ENCODE measurements at places on chromosomes 7 and 10.

- DNase-seq, result no peak
Observed at GRCh38 chr7:130292682-130293257, at the start of gene CPA4. Gene CPA4, plus strand, starts transcription at chr7:130293161. Its CDS starts 20 bp downstream, at chr7:130293181.

GRCh38 chr10:14604181-14605142 lies 170.2 kb downstream of the FAM107B start:
- no peak for DNase-seq

- no peak for DNase-seq
Observed at GRCh38 chr7:28470344-28470743, 58.0 kb downstream of the CREB5 start.

DNA sequence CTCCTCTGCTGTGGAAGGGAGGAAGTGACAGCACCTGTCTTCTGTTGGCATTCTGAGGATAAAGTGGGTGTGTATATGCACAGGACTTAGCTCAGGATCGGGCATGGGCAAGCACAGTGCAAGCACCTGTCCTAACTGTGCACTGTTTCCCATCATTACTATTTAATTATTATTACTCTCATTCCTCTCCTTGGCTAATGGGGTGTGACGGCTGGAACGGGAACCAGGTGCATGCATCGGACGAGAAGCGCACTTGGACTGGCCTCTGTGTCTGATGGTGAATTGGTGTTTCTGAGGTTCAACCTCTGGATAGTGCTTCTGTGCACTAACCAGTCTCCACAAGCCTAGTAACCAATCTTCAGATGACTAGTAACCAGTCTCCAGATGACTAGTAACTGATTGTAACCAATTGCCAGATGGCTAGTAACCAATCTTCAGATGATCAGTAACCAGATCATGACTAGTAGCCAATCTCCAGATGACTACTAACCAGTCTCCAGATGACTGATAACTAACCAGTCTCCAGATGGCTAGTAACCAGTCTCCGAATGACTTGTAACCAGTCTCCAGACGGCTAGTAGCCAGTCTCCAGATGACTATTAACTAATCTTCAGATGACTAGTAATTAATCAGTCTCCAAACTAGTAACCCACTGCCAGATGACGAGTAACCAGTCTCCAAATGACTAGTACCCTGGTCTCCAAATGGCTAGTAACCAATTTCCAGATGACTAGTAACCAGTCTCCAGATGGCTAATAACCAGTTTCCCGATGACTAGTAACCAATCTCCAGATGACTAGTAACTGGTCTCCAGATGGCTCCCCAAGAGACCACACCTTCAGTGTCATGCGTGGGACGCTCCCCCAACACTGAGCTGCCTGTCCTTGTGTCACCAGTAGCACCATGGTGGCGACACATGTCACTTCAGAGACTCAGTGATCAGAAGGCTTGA lies 85.8 kb downstream of the PAXIP1 start:
- DNase-seq, result no peak

- DNase-seq, result no peak
Observed at GRCh38 chr7:114789871-114790311, 132.0 kb upstream of the MDFIC start.

DNA sequence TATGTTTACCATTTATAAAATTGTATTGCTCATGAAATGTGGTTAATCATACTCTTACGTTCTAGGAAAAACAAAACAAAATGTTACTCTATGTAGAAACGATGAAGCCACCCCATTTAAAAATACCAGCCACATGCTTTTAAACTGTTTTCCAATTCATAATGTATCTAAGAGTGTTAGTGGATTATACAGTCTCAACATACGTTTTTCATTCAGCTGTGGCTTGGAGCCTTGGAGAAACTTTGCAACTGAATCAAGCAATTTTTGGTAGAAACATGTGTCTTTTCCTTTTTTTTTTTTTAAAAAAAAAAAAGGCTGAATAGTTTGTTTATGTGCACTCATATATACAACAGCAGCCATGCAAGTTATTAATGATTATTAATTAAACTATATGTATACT lies 378.0 kb upstream of the SEMA3D start:
- DNase-seq, result no peak

- DNase-seq, result no peak
Observed at GRCh38 chr7:137696988-137697387, 149.8 kb downstream of the DGKI start.

- no peak for DNase-seq
Observed at GRCh38 chr7:88597941-88598425, 161.5 kb upstream of the ZNF804B start.

GRCh38 chr7:141541375-141541774 lies 9.8 kb upstream of the AGK start:
- DNase-seq, result no peak

DNA sequence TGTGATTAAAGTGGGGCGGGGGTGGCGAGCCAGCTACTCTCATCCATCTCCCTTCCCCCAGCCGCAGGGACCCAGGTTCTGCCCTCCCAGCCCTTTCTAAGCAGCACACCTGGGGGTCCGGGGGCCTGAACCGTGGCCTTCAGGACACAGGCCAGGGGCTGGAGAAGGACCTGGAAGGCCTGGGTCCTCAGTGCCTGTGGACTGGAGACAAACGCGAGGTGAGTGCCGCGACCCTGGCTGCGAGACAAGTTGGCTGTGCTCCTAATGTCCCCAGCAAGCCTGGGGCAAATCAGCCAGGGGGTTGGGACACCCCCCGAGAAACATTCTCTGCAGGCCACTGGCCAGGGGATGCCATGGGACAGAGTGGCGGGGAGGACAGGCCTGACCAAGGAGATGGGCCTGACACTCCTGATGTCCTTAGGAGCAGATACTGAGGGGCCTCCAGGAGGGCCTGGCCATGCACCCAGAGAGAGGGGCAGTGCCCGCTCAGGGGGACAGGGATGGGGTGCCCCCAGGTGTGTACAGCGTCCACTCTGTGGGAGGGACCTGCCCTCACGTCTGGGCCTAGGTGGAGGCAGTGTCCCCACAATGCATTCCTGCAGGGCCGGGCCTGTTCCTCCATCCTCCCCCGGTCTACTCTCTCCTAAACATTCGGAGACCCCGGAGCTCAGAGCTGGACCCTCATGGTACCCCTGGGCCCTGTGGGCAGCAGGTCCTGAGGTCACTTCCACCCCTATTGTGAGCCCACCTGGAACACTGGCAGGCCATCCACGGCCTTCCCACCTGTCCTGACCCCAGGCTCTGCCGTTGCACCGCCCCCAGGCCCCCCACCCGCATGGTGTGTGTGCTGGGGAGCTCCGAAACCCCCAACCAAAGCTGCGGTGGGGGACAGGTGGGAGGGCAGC lies 13.1 kb downstream of the BRAT1 start:
- DNase-seq, result no peak

- DNase-seq, result no peak
Observed at GRCh38 chr10:619710-620109, 69.8 kb downstream of the DIP2C start.

DNA sequence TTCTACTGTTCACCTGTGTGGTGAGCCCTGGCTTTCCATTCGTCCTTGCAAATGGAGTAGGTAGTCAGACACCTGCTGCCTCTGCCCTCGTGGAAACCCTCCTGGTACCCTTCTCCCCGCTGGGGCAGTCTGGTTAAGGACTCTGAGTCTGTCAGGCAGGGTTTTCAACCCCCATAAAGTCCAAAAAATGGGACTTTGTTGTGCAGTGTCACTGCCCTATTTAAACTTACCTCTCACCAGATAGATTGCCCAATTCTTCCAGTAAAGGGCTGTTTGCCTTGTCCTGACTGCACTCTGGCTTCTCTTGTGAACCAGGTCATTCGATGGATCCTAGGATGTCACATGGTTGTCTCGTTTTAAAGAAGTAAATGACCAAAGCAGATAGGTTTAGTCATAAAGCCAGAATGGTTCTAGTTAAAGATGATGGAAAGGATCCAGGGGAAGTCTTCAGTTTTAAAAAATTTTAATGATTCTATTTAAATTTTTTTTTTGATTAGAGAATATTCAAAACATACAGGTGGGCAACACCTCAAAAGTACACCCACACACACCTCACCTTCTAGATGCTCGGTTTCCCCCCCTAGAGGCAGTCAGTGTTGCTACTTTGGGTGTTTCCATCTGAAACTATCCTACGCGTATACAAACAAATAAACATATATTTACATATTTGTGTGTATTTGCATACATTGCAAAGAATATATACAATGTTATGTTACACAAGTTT lies 22.0 kb downstream of the TMEM176B start:
- DNase-seq, result no peak

DNA sequence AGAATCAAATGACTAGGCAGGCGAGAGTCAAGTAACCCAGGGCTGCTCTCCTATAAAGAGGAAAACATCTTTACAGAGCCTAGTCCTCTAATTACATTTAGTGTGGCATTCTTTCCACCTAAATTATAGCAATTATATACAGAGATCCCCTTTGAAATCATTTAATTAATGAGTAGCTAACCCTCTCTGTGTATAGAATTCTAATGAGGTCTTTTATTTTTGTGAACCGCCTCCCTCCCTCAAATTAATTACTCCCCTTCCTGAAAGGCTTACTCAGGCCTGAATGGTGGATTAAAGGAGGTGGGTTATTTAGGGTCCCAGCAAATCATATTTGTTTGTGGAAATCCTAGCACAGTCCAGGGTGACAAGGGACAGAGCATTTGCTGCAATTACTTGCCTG lies 551.8 kb downstream of the SORCS3 start:
- DNase-seq, result no peak

DNA sequence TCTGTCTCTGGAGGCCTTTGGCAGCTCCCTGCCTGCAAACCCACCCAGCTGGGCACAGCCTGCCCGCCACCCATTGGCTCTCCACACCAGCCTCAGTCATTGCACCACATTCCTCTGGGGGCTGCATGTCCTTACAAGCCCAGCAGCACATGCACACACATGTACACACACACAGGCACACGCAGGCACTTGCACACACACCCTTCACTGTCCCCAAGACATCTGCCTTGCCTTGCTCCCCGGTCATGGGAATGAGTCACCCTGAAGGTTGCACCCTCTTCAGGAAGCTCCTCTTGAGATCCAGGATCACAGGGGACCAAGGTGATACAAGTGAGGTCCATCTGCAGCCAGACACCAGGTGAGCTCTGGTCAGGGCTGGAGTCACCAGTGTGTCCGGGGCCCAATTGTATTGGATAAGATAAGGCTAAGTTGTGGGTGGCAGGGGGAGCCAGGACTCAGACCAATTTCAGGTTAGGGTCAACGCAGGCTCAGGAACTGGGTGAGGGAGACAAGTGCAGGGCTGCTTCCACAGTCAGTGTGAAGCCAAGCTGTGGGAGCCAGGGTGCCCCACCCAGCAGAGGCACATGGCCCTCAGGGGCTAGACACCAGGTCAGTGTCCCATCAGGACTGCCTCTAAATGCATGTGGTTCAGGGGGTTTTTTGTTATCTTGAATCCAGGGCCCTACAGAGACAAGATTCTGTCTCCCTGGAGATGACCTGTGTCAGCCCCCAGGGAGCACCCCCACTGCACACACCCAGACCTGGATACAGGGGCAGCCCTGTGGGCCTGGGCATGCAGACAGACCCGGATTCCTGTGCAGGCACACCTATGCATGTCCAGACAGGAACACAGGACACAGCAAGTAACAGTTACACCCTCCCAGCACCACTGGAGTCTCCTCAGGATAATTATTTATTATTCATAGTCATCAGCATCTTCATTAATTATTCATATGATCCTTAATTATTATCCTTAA lies 33.8 kb downstream of the KCNH2 start:
- no peak for DNase-seq

DNA sequence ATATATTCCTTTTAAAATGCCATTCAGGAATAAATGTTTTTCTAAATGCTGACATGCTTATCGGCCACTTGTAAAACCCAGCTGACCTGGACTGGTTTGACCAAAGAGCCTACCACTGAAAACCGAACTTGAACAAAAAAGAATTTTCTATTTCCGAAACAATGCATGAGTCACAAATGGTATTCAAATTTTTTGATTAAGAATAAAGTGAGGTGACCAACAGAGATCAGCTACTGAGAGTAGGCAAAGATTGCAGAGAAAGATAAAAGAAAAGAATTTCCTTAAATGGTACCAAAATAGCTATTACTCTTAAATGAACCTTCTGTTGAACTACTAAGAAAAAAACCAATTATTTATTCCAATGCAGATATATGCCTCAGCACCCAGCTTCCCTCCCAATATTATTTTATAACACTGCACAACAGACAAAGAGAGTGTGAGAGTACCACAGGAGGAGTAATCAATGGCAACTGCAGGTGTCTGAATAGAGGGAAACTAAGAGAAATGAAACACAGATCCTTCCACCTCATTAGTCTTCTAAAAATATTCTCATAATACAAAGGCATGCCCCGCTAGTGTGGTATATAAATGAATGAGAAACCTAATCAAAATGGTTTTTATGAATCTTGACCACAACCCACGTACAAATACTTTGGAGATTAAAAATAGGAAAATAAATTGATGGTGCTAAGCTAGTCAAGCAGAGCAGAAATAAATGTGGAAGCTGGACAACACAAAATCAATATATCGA lies 20.1 kb downstream of the OSBPL3 start:
- DNase-seq, result no peak

DNA sequence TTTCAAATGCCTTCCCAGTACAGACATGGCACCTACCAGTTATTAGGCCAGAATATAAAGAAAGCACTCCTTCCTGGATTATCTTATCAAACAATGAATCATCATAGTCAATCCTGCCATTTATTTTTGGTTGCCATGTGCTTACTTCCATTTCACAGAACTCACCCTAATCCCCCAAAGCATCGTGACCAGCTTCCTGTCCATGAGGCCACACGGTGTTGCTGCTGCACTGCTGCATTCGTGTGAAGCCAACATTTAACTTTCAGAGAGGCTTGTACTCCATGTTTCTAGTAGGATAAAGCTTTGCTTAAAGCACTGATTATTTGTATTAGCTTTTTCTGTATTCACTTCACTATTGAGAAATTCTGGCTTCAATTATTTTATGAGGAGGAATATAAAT lies 14.4 kb downstream of the COL28A1 start:
- DNase-seq, result no peak

DNA sequence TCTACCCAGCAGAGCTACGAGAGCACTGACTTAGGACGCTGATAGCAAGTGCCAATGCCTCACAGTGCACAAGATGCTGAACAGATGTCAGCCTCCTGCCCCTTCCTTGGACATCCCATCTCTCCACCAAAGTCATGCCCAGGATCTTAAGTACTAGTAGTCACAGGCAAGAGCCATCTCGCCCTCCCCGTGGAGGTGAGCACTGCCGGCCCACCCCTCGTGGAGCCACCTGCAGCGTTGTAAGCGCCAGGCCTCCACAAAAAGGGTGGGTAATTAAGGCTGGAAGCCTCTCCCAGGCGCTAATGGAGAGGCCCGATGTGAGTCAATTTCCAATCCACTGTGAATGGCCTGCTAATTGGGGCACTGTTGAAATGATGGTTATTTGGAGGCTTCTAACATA lies 156.2 kb downstream of the GRID1 start:
- DNase-seq, result no peak

- no peak for DNase-seq
Observed at GRCh38 chr10:89138755-89139490, 68.2 kb downstream of the CH25H start.

- DNase-seq, result peak; percentile 7
Observed at GRCh38 chr10:93376372-93377293, 105.5 kb downstream of the MYOF start.

Measured in activated CD8-positive, alpha-beta memory T cell treated with anti-CD3 and anti-CD28 coated beads for 1 hour (primary cell).